Left ventricle myocardium superior (tissue), 1 donor: ENCODE measurements at places on chromosomes 5 and 9. TPM values are rescaled to one million over a fixed set of nuclear protein-coding genes. Genes with fewer than 3 reads are reported as not detected.

GRCh38 chr9:129351642-129352145 lies 173.6 kb upstream of the IER5L start:
- DNase-seq = peak; percentile 31

The C8G gene
- 2.2 TPM for total RNA-seq

The ADRA1B gene
- total RNA-seq = 1.4 TPM

DNA sequence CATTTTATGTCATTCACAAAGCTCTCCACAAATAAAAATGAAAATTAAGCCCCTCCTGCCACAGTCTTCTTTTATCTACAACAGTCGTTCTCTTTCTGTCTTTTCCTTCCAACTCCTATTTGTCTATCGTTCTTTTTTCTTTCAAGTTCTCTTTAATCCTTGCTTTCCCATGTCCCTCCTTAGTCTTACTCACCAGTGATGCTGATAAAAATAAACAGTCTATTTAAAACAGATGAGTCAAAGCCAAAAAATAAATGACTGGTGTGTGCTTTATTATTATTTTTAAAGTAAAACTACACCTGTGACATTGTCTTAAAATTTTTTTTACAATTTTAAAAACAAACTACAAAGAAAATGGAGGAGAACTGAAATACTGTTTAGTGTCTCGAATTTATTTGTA lies 137.1 kb upstream of the TMEM161B start:
- no peak for DNase-seq

GRCh38 chr9:89179540-89179894 lies 899 bp upstream of the SHC3 start:
- no peak for DNase-seq

DNA sequence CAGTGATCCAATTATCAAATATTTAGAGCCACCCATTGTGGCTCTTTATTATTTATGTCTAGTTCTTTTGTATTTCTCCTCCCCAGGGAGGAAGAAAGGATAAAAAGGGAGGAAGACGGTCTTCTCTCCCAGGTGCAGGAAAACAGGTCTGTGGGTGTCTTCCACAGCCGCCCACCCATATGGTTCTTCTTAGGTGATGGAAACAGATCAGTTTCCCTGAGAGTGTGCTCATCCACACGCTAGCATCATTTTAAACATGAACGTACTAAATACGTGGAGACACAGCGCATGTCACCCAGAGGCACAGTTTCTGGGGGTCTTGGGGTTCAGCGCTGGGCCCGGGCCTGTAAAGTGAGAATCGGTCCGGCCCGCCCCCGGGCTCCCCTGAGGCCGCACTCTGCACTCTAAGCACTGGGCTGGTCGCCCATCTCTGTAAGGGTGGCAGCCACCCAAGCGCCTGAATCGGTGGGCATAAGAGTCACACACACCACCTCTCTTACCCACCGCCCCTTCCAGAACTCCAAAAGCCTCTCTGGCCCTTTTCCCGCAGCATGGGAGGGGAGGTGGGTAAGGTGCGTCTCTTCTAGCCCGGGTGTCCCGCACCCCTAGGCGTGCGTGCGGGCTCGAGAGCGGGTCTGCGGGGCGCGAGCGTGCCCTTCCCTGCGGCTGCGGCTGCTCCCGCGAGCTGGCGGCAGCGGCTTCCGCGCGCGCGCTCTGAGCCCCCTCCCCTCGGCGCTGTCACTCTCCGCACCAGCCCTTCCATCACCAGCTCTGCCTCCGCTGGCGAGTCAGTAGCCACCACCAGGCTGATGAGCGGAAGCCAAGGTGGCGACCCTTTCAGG lies 1.3 kb downstream of the PTCH1 start:
- peak; percentile 36 for DNase-seq

The NR4A3 gene
- 4.1 TPM for total RNA-seq

The FOXD4L5 gene
- total RNA-seq = not detected

- DNase-seq = no peak
Measured at GRCh38 chr5:95382801-95383200, 8.4 kb upstream of the FAM81B start.

DNA sequence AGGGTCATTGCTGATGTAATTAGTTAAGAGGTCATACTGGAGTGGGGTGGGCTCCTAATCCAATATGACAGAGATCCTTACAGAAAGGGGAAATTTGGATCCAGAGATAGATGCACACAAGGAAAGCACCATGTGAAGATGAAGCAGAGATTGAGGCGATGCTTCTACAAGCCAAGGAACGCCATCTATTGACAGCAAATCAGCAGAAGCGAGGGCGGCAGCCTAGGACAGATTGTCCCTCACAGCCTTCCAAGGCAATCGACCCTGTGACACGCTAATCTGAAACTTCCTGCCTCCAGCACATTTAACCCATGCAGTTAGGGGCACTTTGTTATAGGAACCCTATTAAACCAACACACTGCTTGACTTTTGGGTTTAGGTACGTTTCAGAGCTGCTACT lies 285.1 kb upstream of the DAP start:
- DNase-seq = no peak

DNA sequence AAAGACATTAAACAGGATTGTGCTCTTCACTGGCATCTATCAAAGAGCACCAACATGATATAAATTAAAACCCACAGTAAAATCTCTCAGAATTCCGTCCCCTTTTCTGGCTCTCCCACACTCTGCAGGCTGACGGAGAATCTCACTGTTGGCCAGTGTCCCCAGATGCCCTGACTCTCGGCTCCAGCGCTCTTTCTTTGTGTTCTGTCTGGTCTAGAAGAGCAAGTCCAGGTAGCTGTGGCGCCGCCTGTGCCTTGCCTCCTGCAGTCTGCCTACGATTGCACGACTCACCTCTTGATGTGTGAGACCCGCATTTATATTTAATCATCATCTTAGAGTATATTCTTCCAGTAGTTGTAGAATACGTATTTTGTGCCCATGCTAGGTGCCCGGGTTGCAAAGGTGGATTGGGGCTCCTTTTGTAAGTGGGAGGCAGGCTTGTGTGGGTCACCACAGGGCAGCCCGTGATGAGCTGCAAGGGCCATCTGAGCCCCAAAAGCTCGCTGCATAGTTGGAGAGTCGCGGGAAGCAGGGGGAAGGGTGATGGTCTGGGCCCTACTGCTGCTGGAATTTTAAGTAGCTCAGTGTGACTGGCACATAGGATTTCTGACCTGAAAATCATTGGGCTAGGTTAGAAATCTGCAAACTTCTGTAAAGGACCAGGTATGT lies 55.6 kb downstream of the EHMT1 start:
- no peak for DNase-seq
